ENCODE measurements at places on chromosomes 11 and 22.

- DNase-seq = no peak
Observed at GRCh38 chr11:119029340-119030028, 1.2 kb downstream of the SLC37A4 start.

- no peak for DNase-seq
Observed at GRCh38 chr11:72673284-72673942, 809 bp downstream of the PDE2A start.

DNA sequence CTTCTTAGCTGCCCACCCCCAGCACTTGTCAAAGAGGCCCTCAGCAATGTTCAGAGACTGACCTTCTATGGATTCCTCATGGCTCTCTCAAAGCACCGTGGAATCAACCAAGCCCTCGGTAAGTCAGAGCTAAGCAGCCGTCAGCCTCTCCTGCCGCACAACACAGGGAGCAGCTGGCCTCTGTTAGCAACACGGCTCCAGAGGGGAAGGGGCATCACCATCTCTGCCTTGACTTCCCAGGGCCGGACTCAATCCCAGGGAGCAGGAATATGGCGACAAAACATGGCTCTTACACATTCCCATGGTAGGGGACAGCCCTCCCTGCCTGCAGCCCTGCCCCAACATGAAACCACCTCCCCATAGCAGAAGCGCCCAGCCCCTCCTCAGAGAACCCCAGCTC is 18.9 kb downstream of the ARFGAP2 start:
- no peak for DNase-seq

GRCh38 chr11:71442880-71443279 is 5.3 kb downstream of the DHCR7 start:
- no peak for DNase-seq

DNA sequence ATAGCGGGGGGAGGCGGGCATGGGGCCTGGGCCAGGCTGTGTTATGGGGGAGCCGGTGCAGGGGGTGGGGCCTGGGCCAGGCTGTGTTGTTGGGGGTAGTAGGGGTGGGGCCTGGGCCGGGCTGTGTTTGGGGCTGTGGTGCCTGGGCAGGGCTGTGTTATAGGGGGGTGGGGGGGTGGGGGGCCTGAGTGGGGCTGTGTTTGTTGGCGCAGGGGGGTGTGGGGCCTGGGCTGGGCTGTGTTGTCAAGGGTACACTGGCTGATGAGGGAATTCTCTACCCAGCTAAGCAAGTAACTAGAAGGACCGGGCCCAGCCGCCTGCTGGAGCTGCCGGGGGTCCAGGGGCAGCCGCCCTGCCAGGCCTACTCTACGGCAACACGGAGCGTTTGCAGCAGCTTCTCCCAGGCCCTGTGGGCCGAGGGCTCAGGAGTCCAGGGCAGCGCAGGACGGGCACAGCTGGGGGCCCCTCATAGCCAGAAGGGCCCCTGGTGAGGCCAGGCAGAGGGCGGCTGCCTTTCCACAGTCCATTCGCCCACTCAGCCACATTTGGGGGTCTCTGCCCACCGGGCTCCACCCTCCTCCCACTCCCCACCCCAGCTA is 10.1 kb upstream of the PIM3 start:
- DNase-seq = no peak

GRCh38 chr11:35116762-35117640 is 22.0 kb upstream of the CD44 start:
- no peak for DNase-seq

- DNase-seq = no peak
Observed at GRCh38 chr11:113991170-113991569, 16.3 kb downstream of the HTR3A start.

- no peak for DNase-seq
Observed at GRCh38 chr11:2299773-2300172, 1.9 kb downstream of the C11orf21 start.

DNA sequence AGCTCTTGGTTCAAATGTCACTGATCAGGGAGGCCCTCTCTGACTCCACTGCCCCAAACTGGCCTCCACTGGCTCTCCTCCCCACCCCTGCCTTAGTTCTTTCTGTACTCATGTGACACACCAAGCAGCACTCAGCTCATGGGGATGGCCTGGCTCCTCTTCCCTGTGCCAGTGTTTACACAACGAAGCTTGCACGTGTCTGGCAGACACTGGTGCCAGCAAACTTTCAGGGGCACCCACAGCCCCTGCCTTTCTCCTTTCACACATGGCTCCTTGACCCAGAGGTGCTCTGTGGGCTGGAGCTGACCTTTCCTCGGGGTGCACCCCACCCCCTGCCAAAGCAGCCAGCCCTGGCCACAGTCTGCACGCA is 37.6 kb upstream of the PARVG start:
- DNase-seq = no peak

DNA sequence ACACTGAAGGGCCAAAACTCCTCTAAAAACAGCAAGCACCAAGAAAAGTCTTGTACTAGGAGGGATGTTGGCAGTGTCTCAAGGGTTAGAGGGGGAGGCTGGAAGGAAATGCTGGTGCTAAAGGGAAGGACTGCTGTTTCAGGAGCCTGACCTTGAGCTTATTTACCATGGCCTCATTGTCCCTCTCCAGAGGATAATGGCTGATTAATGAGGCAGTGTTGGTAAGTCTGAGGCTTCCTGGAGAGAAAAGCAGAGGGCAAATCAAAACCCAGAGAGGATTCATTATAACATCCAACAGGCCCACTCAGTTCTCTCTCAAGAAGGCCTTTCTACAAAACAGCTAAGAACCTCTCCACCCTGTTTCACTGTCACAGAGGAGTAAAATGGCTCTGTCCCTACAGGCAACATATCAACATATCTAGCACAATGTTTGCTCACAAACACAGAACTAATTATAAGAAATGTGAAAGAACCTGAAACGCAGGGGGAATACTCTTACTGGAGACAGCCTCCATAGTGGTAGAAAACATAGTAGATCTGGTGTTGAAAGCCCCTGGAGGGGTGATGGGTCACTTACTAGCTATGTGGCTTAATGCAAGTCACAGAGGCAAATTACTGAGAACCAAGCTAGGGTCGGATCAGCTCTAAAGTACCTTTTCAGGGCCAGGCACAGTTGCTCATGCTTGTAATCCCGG is 31.4 kb downstream of the NUMA1 start:
- no peak for DNase-seq

DNA sequence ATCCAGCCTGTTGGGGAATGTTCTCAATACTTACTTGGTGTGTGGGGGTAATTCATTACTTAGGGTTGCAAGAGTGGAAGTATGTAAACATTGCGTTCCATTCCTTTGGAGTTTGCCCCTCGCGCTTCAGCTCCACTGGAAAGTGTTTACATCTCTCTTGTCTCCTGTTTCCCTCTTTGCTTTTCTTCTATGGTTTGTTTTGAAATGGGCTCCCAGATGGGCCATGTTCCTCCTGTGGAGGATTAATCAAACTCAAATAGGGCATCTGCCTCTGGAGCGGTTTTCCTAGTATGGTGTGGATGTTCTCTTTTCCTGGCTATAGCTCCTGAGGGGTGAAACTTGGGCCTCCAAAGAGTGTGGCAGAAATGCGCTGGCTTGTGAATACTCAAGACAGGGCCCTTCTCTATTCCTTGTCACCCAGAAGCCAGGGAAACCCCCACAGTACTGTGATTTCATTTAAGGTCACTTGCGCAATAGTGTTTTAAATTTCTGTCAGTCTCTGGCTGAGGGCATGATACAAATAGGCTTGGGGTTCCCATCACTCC is 51.9 kb downstream of the CD44 start:
- no peak for DNase-seq

DNA sequence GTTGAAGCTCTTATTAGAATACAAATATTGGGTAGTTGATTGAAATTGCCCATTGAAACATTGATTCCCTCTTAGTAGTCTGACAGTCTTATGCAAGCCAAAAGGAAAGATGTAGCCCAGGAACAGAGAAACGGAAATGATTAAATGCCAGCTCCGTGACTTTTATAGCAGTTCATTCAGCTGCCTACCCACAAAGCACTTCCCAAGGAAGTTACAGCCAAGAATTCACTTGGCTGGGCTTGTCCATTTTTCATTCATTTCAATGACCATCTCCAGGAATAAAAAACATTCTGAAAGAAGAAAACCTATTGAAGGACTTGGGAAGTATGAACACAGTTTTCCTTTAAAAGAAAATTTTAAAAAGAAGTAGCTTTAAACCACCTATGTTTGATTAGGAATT is 62.0 kb downstream of the NCAM1 start:
- DNase-seq = no peak

DNA sequence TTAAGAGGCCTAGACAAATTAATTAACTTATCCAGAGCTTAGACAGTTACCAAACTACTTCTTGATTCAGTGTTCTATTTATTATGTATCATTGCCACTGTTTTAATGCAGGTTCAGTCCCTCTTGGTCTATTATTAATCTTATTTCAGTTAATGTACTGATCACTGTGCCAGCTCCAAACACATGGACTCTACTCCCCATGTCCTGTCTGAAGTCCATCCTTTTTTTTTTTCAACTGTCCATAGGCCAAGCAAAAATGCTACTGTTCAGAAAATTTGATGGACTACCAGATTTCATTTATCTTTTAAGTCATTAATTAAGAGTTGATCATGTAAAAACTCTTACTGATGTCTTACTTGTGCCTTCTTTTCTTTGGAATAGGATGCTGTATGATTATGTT is 11.9 kb downstream of the POLD3 start:
- no peak for DNase-seq

GRCh38 chr11:65434667-65435410 is 12.2 kb downstream of the NEAT1 start:
- no peak for DNase-seq
